ENCODE measurements at places on chromosomes 6 and 20. TPM values are rescaled to one million over a fixed set of nuclear protein-coding genes. Genes with fewer than 3 reads are reported as not detected.
A peak's percentile ranks its signal among the peaks of the same experiment; 100 is the strongest.

- DNase-seq: no peak
Measured at GRCh38 chr6:43444036-43444435, 11.3 kb downstream of the DLK2 start.

DNA sequence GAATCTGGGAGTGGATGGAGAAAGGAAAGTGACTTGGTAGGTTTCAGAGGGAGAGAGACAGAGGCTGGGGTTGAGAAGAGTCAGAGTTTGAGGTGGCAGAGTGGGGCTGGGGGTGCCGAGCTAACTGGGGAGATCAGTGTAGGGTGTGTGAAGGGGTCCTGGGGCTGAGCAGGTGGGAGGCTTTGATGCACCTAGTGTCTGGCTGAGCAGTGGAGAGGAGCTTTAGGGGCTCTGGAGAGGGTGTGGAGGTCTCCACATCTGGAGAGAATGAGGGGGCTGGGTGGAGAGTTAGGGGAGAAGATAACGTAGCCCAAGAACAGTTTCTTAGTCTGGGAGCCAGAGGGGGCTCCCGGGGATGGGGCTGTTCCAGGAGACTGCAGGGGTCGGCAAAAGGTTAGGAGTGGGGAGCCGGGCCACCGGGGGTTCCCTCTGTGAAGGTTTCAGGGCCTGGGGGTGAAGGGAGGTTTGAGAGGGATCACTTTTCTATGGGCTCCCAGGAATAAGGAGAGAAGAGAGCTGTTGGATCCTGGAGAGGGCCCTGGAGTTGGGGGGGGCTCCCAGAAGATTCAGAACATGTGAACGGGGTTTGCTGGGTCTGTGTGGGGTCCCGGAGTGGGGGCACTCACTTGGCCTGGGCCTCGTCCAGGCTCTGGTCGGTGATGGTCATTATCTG is 797 bp downstream of the PBX2 start:
- DNase-seq: no peak

GRCh38 chr6:81216668-81217067 is 535.8 kb downstream of the TENT5A start:
- no peak for DNase-seq

GRCh38 chr6:163490826-163491577 is 76.5 kb downstream of the QKI start:
- no peak for DNase-seq

GRCh38 chr6:145028144-145028818 is 707.0 kb downstream of the EPM2A start:
- peak; percentile 10 for DNase-seq

DNA sequence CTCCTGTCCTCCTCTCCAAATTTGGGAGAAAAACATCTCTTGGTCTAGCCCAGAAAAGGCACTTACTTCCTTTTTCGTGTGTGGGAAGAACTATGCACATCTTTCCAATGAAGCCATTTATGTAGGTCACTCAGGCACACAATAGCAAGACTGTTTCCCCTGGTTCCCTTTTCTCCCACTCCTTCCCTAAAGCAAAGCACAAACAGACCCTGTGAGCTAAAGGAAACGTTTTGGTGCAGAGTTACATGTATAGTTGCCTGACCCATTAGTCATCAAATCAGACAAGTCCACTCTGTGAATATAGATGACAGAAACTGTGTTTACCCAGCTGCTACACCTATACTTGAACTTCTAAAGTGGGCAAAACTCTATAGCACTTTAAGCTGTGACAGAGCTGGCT is 474.6 kb downstream of the COL12A1 start:
- DNase-seq: no peak

GRCh38 chr6:12815884-12816600 is 99.5 kb downstream of the PHACTR1 start:
- no peak for DNase-seq

DNA sequence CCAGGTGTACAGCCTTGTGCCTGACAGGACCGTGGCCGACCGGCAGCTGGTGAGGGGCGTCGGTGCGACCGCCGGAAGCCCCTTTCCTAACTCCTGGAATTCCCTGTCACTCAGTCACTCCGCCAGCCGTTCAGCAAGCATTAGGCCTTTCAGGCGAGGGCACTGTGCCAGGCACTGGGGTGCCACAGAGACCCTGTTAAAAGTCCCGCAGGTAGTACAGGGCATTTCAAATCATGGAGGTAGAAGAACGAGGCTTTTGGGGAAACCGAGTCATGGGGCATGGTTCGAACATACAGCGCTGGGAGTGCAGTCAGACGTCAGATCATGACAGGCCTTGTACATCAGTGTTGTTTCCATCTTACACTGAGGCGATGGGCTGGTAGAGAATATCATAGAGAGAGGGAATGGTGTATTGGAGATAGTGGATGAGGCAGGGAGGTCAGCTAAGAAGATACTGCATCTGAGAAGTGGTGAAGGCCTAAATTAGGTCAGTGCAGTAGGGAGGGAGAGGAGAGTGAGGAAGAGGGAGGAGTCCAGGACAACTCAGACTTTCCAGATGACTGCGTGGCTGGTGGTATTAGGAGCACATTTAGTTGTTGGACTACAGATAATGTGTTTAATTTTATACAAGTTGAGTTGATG is 892 bp upstream of the DXO start:
- no peak for DNase-seq

- no peak for DNase-seq
Measured at GRCh38 chr6:15391500-15391899, 145.6 kb downstream of the JARID2 start.

DNA sequence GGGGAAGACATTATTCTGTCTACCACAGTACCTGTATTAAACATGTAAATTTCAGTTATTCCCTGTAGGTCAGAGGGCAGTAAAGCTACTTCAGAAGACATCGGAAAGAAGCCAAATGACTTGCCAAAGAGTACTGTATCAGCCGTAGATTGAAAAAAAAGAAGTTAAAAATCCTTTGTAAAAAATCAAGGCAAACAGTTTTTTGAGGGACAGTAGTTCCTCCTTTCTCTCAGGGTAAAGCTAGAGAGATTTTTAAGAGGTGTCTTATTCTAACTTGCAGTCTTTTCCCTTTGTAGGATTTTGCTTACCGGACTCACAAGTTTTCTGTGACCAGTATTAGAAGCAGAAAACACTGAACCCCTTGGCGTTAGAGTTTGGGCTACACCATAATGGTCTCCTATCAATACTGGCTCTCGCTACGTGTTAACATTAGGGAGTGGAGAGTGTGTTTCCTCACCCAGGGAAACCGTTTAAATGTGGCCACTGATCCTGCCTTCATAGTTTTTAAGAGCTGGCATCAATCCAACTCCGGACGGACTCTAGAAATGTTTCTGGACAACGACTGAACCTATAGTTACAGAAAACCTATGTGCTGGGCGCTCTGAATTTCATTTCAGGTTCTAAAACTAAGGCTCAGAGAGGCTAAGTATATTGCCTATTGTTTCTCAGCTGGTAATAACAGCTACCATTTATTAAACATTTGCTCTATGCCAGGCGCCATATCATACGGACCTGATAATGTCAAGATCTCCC is 1.3 kb upstream of the ASXL1 start:
- DNase-seq: no peak

DNA sequence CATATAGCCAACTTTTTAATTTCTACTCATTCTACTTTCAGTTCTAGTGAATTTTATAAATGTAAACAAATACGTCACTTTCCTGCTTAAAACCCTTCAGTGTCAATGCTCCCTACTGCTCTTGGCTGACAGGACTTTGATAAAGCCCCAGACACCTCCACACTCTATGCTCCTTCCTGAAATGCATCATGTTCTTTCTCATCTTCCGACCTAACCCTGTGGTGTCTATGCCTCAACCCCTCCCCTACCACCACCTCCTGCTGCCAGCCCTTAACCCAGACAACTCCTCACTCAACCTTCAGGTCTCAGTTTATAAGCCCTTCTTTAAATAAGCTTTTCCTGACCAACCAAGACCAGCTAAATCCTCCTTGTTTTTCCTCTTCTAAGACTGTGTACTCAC is 19.1 kb downstream of the TLDC2 start:
- no peak for DNase-seq

DNA sequence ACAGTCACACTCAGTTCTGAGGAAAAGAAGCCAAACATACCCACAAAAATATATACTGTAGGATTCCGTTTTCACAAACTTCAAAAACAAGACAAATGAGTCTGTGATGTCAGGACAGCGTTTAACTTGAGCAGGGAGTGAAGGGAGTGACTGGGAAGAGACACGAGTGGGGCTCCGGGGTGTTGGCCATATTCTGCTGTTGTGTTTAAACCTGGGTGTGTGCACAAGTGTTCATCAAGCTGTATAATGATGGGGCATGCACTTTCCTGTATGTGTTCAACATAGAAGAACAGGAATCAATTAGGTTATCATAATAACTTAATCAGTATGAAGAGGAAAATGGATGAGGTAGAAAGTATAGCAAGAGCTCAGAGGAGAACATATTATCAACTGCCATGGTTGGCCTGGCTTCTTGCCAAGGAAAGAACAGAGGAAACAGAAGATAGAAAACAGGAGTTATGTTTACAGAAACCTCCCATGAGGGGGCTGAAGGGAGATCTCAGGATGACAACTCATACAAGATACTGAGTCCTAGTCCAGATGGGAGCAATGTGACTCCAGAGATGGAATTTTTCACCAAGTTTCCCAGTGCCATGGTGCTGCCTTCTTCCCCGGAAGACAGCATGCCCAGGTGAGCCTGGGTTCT is 15.1 kb upstream of the AFDN start:
- DNase-seq: no peak

- DNase-seq: no peak
Measured at GRCh38 chr6:110378552-110378951, 20.4 kb upstream of the METTL24 start.

- no peak for DNase-seq
Measured at GRCh38 chr20:59823491-59824259, 109.8 kb downstream of the SYCP2 start.

GRCh38 chr20:63009988-63010769 is 3.4 kb upstream of the BHLHE23 start:
- peak; percentile 75 for DNase-seq

GRCh38 chr6:149410557-149410956 is 10.5 kb downstream of the SUMO4 start:
- no peak for DNase-seq

DNA sequence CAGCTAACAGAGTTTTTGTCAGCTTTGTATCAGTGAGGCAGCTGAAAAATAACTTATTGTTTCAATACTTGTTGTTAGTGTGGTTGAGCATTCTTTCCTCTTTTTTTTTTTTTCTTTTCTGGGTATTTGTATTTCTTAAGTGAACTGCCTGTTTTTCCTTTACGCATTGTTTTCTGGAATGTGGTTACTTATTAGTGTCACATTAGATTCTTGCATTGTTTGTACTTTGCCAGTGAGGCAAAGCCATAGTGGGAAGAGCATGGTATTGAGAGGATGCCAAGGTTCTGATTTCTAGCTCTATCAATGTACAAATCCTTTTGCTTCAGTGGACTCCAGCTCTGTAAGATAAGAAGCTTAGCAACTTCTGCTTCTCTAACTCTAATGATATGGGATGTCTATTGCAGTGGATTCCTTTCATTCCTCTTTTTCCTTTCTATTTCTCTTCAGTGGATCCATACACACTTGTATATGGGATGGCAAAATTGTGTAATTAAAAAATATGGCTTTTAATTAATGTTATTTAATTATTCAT is 3.9 kb downstream of the CDKAL1 start:
- no peak for DNase-seq

- DNase-seq: peak; percentile 67
Measured at GRCh38 chr6:24517659-24518543, 23.1 kb downstream of the ALDH5A1 start.

DNA sequence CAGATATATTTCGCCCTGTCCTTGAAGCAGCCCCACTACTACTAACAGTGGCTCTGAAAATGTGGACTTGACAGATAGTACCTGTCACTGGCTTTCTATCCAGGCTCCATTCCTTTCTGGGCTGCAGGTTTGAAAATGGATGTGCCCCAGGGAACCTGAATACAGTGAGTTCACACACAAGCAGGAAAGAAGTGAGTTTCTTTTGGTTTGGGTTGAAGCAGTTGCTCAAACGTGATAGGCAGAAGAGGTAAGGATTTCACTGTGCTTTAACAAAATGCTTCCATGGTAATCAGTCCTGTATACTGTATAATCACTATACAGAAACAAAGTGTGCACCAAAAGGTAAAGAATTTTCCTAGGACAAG is 382.9 kb downstream of the PRKN start:
- DNase-seq: no peak

GRCh38 chr20:4247261-4247660 is 231.9 kb upstream of the RNF24 start:
- DNase-seq: no peak

DNA sequence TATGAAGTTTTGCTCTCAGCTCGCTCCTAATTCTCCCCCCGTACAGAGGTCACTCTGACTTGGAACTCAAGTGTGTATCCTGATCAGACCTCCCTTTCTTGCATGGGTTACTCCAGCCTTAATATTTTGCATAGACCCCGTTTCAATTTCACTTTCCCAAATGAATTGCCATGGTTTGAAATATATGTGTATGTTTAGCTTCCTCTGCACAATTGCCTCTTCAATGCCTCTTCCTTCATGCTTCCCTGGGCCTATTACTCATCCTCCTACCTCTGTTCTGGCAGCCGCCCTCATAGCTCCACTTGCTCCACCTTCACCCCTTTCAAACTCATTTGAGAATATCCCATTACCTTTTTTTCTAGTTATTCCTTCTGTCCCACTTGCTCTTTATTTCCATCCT is 90.0 kb upstream of the SAMD5 start:
- DNase-seq: no peak

- no peak for DNase-seq
Measured at GRCh38 chr6:74603322-74604076, 602.4 kb downstream of the COL12A1 start.

DNA sequence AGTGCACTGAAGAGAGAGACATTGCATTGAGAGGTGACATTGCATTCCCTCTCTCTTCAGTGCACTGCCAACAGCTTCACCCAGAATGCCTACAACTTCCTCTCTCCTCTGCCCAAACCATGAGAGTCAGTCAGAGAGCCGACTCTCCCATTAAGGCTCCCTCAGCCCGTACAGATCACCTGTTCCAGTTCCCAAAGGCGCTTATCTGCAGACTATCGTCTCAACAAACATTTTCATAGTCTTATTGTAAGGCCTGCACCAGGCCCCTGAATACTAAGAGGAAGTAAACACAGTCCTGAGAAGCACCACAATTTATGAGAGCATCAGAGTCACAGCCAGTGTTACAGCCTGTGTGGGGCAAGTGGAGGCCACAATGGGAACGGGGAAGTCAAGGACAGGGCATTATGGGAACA is 53.7 kb downstream of the GFOD1 start:
- DNase-seq: peak; percentile 40

DNA sequence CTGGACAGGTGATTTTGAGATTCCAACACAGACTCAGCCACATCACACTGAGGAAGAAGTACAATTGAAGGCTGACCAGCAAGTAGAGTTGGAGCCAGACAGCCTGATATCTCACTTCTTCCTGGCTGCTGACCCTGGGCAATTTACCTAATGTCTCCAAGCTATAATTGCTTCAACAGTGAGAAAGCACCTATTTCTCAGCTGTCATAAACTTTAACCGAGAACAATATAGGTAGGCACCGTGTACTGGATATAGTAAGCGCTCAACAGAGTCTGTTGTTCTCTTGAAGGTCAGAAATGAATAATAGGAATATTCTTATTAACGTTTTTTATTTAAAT is 28.3 kb downstream of the STX7 start:
- no peak for DNase-seq

Gene SLC26A8
- not detected for total RNA-seq

Gene IRAK1BP1
- total RNA-seq: 3.2 TPM

Gene ALDH5A1
- total RNA-seq: 26.3 TPM

Gene TMEM151B
- total RNA-seq: not detected

Gene BMP2
- total RNA-seq: not detected

Gene TAAR8
- not detected for total RNA-seq

Gene IRF4
- 129 TPM for total RNA-seq

Gene GSTA2
- not detected for total RNA-seq

Gene OR2H1
- not detected for total RNA-seq

Gene IMPG1
- not detected for total RNA-seq

All from B cell (primary cell).